CD4-positive, alpha-beta T cell treated with Interferon gamma for 1 hour (primary cell): ENCODE measurements at places on chromosomes 7 and 10.

GRCh38 chr10:72242675-72243074, 26.6 kb upstream of the ASCC1 start:
- DNase-seq: no peak

GRCh38 chr10:78160591-78160990, 126.9 kb downstream of the RPS24 start:
- no peak for DNase-seq

DNA sequence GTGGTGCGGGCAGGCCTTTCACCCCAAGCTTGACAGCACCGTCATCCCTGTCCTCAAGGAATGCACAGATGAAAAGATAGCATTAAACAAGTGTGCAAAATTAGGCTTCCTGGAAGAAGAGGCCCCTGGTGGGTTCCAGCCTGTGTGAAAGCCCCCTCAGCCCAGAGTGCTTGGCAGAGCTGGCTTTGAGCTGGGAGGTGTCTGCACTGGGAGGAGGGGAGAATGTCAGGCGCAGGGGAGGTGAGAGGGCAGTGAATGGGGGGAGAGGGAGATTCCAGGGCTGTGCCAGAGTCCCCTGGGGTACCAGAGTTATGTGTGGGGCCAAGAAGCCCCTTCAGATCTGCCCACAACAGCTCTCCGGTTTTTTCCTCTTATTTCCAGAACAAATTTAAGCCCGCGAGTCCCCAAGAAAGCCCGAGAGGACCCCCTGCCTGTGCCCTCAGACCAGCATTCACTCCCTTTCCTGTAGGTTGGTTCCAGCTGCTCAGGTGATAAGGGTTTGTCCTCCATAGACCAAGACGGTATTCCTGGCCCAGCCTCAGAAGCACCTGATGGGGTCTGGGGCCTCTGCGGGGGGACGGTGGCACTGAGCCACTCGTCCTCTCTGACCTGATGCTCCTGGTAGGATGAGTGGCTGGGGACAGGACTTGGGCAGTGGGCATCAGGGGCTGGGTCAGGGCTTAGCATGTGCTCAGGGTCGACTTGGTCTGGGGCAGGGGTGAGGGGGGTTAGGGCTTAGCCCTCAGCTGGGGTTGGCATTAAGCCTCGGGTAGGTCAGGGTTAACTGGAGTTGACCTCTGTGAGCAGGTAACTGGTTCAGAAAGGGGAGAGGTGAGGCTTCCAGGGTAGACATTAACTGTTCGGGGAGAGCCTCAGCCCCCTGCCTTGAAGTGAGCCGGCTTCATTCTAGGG, 43.4 kb downstream of the ADCYAP1R1 start:
- no peak for DNase-seq

- DNase-seq: no peak
Measured at GRCh38 chr10:69332278-69333010, 54.1 kb downstream of the HK1 start.

DNA sequence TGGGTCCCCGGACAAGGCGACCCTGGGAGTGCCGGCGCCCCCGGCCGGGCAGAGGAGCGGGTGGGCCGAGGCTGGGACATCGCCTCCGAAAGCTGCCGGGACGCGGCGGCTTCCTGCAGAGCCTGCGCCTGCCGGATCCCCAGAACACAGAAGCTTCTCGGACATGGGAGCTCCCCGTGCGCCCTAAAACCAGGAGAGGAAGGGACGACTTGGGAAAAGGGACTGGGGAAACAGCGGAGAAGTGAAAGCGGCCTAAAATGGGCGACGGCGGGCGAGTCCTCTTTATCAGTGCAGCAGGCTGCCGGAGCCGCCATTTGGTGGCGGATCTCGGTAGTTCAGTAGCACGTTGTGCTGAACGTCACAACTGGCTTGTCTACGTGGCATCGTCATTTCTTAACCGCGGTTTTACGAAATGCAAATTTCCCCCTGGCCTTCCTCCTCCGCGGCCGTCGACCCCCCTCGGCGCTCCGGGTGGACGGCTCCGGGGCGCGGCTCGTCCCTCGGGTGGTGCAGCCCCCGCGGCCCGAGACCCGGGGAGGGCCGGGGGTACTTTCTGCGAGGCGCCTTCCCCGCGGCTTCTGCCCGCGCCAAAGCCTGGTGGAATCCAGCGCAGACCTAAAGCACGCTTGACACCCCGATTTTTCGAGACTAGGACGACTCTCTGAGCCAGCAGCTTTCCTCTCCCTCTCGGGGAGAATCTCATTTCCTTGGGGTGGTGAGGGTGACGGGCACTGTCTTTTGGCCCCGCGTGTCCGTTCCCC, 9.9 kb upstream of the SPAG6 start:
- DNase-seq: peak; percentile 85

- DNase-seq: no peak
Measured at GRCh38 chr10:11516431-11516746, 95.1 kb downstream of the USP6NL start.

GRCh38 chr7:44145969-44146911, 5.1 kb upstream of the MYL7 start:
- DNase-seq: peak; percentile 67

DNA sequence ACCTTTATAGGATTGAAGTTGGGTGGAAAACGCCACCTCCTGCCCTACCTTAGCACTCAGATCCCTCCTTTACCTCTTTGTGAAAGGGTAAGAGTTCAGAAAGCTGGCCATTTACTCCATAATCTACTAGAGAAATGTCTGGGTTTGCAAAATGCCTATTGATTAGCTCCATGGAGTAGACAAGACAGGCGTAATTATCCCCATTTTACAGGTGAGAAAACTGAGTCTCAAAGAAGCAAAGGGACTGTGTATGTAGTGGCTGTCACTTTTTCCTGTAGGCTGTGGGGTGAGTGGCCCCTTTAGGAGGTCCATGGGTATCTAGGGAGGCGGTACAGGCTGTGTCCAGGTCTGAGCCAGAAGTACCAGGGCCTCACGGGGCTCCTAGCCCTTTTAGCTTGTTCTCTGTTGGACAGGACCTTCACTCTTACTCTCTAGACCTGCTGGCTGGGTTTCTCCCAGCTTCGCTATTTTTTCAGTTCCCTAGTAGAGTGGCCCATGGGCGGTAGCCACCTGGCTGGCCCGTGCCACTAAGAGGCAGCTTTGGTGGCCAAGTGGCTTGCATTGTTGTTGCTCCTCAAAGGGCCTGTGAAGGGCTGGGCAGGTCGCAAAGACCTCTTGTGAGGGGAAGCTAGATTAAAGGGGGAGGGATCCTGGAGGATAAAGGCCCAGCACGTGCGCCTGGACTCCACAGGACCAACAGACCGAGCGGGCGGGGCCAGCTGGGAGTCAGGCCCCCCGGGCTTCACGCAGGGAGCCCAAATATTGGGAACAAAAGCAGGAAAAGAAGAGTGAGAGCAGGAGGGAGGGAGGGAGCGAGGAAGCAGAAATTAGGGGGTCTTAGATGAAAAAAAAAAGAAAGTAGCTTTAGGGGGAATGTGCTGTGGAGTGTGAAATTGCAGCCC, 4.7 kb upstream of the PAX2 start:
- no peak for DNase-seq

DNA sequence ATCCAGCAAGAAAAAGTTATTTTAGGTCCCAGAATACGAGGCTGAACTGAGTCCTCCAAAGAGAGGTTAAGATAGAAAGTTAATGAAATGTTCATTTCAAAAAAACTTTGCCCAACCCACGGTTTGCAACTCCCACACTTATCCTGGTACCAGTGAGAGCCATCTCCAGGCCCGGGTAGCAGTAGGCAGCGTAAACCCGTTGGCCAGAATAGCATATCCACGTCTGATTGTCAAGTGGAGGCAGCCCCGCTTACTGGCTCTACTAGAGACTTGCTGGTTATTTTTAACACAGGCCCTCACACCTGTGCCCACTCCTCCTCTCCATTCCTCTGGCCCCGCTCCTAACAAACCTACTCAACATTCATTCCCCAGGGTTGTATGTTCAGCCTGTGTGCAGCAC, 109.7 kb downstream of the HIP1 start:
- no peak for DNase-seq
